Stimulated activated CD8-positive, alpha-beta memory T cell treated with anti-CD3 and anti-CD28 coated beads, Interleukin-15, amount 100 ng/mL, for 4 hours (primary cell): ENCODE measurements at places on chromosomes 7 and 10.

- DNase-seq = no peak
Observed at GRCh38 chr10:86446987-86447386, 74.6 kb downstream of the WAPL start.

GRCh38 chr7:140670343-140670935 is 2.3 kb upstream of the ADCK2 start:
- no peak for DNase-seq

GRCh38 chr7:156886020-156886795 is 6.8 kb downstream of the LMBR1 start:
- no peak for DNase-seq

DNA sequence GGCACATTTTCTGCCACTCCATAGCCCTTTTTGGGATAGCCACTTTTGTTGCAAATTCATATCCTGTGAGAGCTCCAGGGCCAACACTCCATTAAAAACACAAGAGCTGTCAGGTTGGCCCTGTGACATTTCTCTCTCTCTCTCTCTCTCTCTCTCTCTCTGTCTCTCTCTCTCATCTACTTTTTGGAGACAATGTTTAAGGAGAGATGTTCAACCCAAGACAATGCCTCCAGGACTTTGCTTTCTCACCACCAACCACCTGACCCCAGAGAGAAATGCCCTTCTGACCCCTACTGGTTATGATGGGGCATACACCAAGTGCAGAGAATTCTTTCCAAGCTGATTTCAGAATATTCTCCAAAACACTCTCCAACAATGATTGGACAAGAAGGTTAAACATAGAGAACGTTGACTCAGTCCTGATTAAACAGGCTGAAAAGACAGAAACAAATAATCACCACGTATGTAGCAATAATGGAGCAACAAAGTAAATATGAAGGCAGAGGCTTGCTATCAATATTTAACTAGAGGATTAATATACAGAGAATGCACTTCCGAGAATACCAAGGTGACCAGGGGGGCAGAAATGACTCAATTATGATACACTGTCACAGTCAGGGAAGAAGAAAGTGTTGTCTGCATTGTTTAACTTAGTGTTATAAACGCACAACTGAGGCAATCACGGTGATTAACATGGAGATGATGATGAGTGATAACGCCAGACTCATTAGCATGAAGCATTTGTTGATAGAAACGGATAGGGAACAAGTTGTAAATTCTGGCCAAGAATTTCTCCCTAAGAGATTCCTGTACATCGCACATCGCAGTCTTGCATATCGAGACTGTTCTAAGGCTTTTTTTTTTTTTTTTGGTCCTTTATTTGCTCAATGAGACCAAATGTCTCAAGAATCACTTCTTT is 178.5 kb downstream of the NRP1 start:
- no peak for DNase-seq

DNA sequence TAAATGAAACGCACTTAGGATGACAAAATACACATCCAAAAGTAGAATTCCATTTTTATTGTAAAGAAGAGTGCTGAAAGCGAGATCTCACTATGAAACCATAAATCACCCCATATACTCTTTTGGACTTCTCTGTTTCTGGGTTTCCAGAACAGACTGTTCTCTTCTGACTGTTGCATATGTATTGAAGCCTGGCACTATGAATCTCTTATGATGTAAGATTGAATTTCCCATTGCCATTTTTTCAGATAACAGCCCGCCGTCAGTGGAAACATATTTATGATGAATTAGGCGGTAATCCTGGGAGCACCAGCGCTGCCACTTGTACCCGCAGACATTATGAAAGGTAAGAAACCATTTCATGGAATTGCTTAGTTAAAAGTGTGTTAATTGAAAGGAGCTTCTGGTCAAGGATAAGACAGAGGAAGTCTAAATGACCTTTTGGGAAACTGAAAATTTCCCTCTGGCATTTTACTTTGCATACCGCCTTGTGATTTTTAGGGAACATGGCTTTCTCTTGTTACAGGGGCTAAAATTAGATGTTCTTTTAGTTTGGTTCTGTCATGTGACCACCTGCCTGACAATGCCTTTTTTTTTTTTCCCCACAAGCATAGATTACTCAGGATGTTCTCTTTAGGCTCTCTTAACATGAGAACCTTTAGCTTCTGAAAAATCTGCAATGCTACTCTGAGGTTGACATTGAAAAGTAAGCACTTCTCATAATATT is 168.1 kb downstream of the ARID5B start:
- no peak for DNase-seq

GRCh38 chr7:95545673-95546072 is 50.6 kb downstream of the PDK4 start:
- no peak for DNase-seq

DNA sequence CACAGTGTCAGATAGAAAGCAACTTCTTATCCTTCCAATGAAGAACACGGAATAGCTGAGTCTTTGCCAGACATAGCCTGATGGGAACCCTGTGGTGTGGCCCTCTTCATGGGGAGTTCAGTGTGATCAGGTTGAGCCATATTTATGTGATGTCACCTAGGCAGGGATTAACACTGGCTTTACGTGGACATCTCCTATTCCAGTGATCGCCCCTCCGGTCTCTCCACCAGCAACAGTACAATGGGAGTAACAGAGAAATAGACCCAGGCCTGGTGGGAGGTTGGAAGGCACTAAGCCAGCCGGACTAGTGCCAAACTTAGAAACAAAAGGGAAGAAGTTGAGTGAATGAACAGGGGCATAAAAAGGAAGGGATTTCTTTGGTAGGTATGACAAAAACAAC is 358.1 kb downstream of the PRPF18 start:
- DNase-seq = no peak

- no peak for DNase-seq
Observed at GRCh38 chr7:6166443-6166891, 106.0 kb downstream of the CYTH3 start.
